Kidney epithelial cell (primary cell): ENCODE measurements at places on chromosomes 7 and 10. TPM values are rescaled to one million over a fixed set of nuclear protein-coding genes. Genes with fewer than 3 reads are reported as not detected.

DNA sequence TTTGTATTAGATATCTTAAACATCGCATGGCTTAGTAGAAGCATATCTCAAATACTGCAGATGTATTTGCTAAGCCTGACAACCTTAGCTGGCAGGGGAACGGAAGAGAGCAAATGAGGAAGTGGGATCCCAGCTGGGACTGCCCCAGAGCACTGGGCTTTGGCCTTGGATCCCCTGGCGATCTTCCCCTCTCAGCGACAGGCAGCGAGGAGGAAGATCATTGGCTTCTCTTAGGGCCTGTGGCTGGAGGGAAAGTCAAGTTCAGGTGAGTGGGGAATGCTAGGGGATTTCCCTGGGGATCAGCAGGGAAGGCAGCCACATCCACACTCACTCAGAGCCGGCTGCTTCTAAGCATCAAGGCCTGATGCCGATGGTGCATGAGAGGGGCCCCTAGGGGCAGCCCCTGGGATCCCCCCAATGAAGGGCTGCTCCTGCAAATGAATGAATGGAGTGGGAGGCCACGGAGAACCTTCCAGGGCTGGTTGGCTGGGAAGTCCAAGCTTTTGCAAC, 42.0 kb downstream of the LYZL2 start:
- no peak for DNase-seq

DNA sequence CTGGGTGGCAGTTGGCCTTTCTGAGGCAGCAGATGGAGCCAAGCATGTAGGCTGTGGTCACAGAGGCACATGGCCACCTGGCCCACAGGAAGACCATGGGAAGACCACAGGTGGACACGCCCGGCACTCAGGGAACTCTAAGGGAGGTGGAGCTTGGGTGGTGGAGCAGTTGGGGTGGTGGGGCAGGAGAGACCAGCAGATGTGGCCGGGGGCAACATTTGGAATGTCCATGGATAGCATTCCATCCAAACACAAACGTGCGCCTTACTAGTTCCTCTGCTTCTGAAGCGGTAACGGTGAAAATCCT, 290.9 kb downstream of the PTPRN2 start:
- no peak for DNase-seq

- no peak for DNase-seq
These were observed 169.7 kb upstream of the TMEM229A start for GRCh38 chr7:124202546-124202945.

- no peak for DNase-seq
These were observed 46.8 kb downstream of the NRAP start for GRCh38 chr10:113617086-113617485.

- DNase-seq = no peak
These were observed 19.9 kb upstream of the CRHR2 start for GRCh38 chr7:30702200-30702599.

The GRID2IP gene
- total RNA-seq = 0.13 TPM in 1 of 2 replicates, not detected in the other

The SYCE1 gene
- total RNA-seq = 0.27 and 0.50 TPM in 2 replicates

The ELFN1 gene
- 0.55 and 0.71 TPM in 2 replicates for total RNA-seq

The ANKRD2 gene
- 0.08 TPM in 1 of 2 replicates, not detected in the other for total RNA-seq

The ELAPOR2 gene
- total RNA-seq = 5.3 and 15.4 TPM in 2 replicates
